ENCODE measurements at places on chromosomes 12 and 14. TPM values are rescaled to one million over a fixed set of nuclear protein-coding genes. Genes with fewer than 3 reads are reported as not detected.

FSCB gene
- not detected for polyA plus RNA-seq

SPPL3 gene
- 44.5 TPM for polyA plus RNA-seq

KRT82 gene
- not detected for polyA plus RNA-seq

DNA sequence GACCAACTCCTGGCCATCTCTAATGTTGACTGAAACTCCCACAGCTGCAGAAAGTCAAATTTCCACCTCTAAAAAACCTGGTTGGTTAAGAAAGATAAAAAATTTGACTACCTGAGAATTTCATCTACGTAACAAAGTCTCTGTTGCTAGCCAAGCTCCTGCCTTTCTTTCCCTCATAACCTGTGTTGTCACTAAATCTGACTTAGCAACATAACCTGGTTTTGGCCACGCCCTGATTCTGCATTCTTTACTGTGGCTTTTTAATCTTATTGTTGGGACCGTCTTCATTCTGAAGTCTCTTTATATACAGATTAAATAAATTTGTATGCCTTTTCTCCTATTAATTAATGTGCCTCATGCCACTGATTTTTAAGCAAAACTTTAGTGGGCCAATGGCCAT is 16.1 kb upstream of the CD69 start:
- no peaks in the 10 kb centered on the region for H3K36me3 ChIP-seq
- H3K27me3 ChIP-seq: no peaks in the 10 kb centered on the region
- H3K27ac ChIP-seq: no peak overlapping the region
- peaks cover 69% of the 10 kb centered on the region for H3K4me1 ChIP-seq
- DNase-seq: no peak
- H3K4me3 ChIP-seq: no peak overlapping the region

- DNase-seq: no peak
- H3K36me3 ChIP-seq: no peaks in the 10 kb centered on the region
- no peak within 1 kb of the TSS for H3K4me3 ChIP-seq
- no peaks in the 10 kb centered on the region for H3K4me1 ChIP-seq
- no peak within 1 kb of the TSS for H3K27ac ChIP-seq
These were observed at the start of gene LRRC74A for GRCh38 chr14:76826122-76826521. Gene LRRC74A, plus strand, starts transcription at chr14:76826408. Its CDS starts 290 bp downstream, at chr14:76826698.

DNA sequence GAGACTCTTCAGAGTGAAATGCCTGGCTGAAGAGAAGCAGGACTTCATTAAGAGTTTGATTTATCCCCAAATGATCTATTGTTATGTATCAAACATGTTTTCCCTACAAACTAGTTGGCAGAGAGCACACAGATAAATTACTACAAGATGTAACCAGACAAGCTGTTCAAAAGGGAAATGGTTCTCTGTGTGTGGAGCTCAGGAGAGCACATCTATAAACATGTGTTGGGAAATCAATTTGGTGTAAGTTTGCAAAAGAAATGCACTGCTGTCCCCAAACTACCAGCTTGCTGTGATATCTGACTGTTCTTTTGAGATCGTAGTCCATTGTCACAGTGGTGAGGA is 159.2 kb downstream of the PAH start:
- H3K4me3 ChIP-seq: no peak overlapping the region
- no peak overlapping the region for H3K27ac ChIP-seq
- H3K27me3 ChIP-seq: no peaks in the 10 kb centered on the region

DNA sequence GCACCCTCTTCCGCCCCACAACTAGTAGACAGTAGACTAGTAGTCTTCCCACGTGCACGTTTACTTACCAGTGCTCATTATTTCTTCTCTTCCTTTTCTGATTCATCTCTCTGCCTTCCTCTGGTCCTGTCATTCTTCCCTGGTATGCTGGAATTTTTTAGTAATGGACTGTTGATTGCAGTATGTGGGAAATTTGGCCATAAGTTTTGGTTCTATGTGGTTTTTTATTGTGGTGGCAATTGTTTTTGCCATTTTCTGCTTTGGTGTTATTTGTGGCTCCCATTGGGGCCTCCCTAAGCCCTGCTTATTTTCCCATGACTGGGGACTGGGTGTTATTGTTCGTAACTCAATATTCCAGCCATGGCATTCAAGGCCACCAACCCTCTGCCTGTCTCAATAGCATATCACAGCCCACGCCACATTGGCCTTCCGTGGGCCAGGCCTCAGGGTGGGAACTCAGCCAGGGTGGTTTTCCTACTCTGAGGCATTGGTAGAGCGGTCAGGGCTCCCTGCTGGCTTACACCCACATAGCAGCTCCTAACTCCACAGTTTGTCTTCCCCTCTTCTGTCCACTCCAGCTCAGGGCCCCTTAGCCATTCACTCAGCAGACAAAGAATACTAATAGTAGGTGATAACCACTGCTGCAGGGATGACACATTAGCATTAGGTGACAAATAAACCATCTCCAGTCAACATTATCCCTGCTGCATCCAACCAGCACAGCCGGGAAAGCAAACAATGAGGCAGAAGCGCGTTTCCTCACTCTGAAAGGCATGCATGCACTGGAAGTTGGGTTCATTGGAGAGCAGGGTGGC is 321.5 kb downstream of the CACNA1C start:
- H3K4me1 ChIP-seq: no peaks in the 10 kb centered on the region
- H3K27ac ChIP-seq: no peak overlapping the region
- no peak overlapping the region for H3K4me3 ChIP-seq
- DNase-seq: no peak
- H3K27me3 ChIP-seq: no peaks in the 10 kb centered on the region

GRCh38 chr14:32733015-32733414 is 205.7 kb upstream of the NPAS3 start:
- H3K4me1 ChIP-seq: no peaks in the 10 kb centered on the region
- H3K27ac ChIP-seq: no peak overlapping the region
- no peaks in the 10 kb centered on the region for H3K36me3 ChIP-seq

Measured in CD4-positive, alpha-beta memory T cell (primary cell).